Fibroblast of villous mesenchyme (primary cell): ENCODE measurements at places on chromosomes 16 and 17.
A peak's percentile ranks its signal among the peaks of the same experiment; 100 is the strongest.

DNA sequence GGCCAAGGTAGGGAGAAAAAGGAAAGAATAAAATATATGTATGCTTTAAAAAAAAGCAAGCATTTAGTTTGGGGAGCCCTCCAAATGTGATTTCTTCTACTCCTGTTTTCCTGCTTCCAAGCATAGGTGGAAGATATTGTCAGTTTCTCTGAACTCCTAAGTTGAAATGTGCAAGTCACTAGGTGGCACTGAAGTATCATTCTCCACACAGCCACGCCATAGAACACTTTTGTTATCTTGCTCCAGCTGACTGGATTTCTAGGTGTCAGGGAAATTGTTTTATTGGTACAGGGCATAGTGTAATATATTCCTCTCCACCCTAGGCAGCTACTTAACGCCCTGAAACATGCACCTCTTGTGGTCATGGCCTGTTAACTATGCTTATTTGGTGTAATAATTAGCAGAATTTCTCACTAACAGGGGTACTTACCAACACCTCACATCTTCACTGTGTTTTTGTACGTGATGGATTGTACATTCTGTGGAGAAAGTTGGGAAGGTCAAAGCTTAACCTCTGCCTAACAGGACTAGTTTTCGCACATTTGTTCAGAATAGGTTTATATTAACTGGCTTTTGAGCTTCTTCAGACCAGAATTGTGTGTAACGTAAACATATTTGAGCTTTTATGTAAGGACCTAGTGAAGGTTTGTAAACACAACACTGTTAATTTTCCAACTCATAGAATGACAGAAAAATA, 69.3 kb downstream of the FTO start:
- DNase-seq, result peak; percentile 89

- peak; percentile 3 for DNase-seq
These were observed 1.3 kb downstream of the RAD51C start for GRCh38 chr17:58693751-58694150.

DNA sequence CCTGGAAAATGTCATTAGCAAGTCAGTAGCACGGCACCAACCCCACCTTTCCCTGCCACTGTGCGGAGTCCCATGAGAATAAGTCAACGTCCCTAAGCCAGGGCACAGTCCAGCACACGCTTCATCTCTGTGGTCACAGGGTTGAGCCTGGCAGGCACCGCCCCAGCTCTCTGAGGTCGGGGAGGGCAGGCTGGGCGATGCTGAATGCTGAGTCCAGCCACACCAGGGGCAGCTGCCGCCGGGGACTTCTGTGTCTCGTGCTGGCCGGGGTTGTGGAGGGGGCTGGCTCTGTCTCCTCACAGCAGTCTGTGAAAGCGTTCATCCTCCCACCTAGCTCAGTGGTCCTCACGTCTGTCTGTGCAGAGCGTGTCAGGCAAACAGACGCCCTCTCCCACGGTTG, 53.2 kb downstream of the BANP start:
- no peak for DNase-seq

DNA sequence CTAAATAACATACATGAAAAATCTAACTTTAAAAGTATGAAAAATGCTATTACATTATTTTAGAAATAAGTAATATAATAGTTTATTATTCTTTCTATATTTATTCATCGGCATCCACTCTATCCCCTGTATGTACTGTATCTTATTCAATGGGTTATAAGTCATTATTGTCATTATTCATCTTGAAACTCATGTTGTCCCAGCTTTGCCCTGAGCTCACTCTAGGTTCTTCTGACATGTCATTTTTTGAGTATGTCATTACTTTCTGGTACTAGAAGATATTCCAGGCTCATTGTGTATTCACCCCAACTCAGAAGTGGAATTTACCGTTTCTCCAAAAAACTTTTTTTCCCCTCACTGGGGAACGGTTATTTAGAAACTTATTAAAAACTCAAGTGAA, 53.0 kb upstream of the MNT start:
- DNase-seq, result no peak

DNA sequence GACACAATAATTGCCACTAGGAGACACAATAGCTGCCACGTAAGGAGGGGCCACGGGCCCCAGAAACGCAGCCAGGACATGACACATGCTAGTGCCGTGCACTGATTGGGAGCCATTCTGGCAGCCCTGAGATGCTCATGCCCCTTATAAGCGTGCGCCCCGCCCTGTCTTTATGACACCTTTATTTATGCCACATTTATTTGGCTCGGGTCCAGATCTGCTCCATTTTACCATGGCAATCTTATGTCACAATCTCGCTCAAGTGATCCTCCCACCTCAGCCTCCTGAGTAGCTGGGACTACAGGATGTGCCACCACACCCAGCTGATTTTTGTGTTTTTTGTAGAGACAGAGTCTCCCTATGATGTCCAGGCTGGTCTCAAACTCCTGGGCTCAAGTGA, 43.8 kb upstream of the NF1 start:
- DNase-seq, result no peak

DNA sequence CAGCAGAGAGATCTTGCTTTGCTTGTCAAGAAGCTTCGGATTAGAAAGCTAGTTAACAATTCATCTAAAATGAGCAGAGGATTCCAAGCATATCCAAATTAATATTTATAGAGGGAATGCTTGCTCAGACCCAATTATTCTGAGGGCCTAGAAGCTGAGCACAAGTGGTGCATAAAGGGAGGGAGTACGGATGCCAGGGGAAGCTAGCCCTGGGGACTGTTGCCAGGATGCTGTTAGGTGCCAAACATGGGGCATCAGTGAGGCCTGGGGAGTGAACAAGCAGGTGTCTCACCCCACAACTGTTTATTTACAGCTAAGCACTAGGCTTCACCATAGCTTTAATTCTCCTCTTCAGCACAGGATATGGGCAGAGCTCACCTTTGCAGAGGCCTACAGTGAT, 684.1 kb upstream of the C16orf82 start:
- DNase-seq, result no peak

GRCh38 chr16:54318941-54319340, 32.4 kb upstream of the IRX3 start:
- DNase-seq, result no peak

- no peak for DNase-seq
These were observed 29.8 kb upstream of the CRYBA1 start for GRCh38 chr17:29216856-29217255.

GRCh38 chr16:22326771-22327445, 29.7 kb downstream of the POLR3E start:
- no peak for DNase-seq

- DNase-seq, result no peak
These were observed 8.7 kb upstream of the UBE2G1 start for GRCh38 chr17:4375039-4375748.

DNA sequence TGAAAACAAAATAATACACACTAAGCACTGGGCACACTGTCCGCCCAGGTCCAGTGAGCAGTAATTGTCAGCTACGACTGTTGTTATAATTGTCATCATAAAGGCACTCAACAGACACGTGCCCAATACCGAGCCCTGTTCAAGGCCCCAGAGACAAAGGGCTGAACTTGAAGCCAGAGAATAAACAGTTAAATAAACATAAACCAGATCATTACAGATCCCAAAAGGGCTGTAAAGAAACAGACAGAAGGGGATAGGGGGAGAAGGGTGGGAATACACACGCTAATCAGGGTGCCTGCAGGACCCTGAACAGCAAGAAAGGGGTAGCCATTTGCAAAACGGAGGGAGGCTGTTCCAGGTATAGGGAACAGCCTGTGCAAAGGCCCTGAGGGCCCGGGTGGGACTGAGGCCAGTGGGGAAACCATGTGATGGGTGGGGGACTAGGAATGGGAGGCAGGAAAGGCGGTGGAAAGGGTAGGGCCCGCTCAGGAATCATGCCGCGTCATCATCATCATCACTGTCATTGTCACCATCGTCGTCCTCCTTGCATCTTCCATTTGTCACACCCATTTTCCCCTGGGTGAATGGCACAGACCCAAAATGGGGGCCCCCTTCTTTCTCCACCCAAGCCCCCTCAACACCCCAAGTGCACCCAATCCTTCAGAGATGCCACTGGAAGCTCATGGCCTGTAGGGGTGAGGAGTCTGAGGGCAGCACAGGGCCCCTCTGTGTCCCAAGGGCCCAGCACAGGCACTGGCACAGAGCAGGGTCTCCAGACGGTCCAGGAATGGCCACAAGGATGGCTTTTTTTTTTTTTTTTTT, 6.3 kb downstream of the CARHSP1 start:
- no peak for DNase-seq

DNA sequence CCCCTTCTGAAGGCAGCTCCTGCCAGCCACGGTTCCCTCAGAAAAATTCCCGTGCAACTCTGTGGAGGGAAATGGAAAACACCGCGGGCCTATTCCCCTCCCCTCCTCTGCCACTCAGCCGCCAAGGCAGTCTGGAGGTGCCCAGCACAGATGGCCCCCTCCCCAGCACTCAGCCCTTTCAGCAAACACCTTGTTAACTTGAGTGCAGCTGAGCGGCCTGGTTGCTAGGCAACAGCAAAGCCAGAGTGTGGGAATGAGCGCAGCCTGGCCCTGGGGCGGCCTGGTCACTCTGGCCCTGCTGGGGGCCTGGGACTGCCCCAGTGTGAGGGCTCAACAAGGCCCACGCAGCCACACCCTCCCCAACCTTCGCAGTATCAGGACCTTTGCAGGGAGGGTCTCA, 32.8 kb downstream of the CACNA1G start:
- no peak for DNase-seq

GRCh38 chr16:57823836-57824235, 21.5 kb upstream of the KIFC3 start:
- no peak for DNase-seq

DNA sequence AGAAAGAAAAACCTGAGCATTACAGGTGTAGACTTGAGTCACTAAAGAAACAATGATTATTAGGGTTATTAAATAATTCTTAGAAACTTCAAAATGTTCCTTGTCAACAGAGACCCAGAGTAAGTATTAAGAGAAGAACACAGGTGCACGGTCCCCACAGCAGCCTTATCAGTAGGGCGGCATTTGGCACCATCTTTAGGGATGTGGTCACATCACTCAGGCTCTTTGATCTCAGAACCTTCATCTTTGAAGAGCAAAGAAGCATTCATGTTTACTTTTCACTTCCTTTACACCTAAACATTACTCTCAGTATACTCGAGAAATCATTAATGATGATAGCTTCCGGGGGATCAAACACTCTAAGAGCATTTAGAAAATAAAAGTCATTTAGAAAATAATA, 928.7 kb downstream of the KCNJ2 start:
- no peak for DNase-seq

DNA sequence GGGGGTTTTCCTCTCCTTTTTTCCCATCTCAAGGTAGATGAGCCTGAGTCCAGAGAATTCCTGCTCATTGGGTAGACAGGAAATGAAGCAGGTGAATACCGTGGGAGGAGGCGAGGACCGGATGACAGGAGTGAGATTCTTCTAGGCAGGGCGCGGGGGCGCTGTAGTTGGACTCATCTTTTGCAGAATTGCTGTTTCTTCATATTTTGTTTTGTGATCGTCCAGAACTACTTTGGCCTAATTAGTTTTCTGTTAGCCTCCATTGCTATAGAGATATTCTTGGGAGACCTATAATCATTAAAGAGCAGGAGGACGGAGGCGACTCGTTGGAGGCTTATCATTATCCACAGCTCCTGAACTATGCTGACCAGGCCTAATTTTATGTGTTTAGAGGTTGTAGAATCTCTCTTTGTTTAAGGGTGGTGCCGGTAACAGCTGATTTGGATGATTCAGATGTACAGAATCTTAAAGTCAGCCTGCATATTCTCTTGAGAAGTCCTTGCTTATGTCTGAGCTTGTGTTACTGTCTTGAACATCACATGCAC, 650 bp downstream of the ATP6V0A1 start:
- peak; percentile 79 for DNase-seq

DNA sequence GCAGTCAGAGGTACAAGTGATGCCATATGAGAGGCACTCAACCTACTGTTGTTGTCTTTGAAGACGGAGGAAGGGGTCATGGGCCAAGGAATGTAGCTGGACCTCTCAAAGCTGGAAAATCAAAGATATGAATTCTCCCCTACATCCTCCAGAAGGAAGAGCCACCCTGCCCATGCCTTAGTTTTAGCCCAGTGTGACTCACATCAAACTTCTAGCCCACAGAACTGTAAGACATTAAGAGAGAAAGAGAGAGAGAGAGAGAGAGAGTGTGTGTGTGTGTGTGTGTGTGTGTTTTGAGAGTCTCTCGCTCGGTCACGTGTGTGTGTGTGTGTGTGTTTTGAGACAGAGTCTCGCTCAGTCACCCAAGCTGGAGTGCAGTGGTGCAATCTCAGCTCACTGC, 87.1 kb downstream of the STX8 start:
- DNase-seq, result no peak

DNA sequence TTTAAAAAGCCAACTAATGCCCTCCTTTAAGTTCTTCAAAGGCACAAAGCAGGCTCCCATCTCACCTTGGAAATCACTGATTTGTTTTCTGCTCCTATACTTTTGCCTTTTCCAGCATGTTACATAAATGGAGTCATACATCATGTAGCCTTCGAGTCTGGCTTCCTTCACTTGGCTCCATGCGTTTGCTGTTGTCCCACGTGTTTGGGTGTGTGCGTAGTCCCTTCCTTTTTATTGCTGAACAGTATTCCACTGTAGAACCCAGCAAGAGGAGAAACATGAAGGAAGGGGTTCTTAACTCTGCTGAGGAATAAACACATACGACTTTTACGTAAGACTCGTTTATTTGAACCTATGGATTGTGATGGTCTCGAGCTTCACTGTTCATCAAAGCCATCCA, 82.0 kb downstream of the GPRC5B start:
- no peak for DNase-seq

GRCh38 chr16:23570992-23571632, 13.6 kb downstream of the UBFD1 start:
- DNase-seq, result no peak

- DNase-seq, result peak; percentile 64
These were observed 82.3 kb downstream of the MARCHF10 start for GRCh38 chr17:62725791-62726249.

DNA sequence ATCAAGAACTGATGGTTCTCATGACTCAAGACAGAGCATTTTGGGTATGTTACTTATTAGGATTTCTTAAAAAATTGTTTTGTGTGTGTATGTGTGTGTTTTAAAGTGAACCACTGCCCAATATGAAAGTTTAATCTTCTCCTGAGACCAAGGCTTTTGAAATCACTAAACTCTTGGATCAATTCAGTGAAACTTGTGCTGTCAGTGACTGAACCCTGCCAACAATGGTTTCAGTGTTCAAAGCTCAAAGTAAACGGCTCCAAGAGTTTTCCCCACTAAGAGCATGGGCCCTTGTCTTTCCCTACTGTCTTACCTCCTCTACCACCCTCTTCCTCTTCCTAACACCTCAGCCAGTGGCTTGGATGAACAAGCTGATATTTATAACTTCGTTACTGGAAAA, 22.0 kb downstream of the NFE2L1 start:
- no peak for DNase-seq

DNA sequence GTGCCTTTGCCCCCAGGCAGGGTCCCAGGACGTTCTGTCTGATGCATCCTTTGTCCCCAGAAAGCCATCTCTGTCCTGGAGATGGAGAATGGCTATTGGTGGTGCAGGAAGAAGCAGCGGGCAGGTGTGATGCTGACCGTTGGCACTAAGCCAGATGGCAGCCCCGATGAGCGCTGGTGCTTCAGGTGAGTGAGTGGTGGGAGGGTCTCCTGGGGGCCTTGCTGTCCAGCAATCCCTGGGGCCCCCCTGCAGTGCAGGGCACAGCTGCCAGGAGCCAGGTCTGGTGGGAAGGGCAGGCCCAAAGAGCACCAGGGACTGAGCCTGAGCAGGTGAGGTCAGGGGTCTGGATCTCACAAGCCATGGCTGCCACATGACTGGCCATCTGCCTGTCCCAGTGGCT, 18.1 kb downstream of the TRPV2 start:
- DNase-seq, result no peak
